ENCODE measurements at places on chromosomes 2 and 18.

DNA sequence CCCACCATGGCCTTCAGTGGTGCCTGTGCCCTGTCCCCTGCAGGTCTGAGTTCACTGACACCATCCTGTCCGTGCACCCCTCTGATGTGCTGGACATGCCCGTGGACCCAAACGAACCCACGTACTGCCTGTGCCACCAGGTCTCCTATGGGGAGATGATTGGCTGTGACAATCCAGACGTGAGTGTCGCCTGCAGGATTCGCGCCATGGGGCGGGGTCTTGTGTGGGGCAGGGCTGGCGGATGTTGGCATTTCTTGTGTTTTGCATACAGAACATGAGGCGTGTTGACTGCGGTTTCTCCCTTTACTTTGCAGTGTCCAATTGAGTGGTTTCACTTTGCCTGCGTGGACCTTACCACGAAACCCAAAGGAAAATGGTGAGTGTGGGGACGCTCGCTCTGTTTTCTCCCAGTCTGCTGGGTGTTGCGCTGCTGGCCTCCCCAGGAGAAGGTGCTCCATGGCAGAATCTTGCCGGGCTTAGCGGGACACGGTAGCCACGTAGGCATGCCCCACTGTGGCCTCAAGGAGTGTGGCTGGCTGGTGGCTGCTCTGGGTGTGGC, 11.5 kb upstream of the D2HGDH start:
- DNase-seq, result no peak

GRCh38 chr2:160989778-160990177, 170.4 kb upstream of the TANK start:
- no peak for DNase-seq

- no peak for DNase-seq
Measured at GRCh38 chr18:35934891-35935290, 37.6 kb upstream of the RMP24 start.

DNA sequence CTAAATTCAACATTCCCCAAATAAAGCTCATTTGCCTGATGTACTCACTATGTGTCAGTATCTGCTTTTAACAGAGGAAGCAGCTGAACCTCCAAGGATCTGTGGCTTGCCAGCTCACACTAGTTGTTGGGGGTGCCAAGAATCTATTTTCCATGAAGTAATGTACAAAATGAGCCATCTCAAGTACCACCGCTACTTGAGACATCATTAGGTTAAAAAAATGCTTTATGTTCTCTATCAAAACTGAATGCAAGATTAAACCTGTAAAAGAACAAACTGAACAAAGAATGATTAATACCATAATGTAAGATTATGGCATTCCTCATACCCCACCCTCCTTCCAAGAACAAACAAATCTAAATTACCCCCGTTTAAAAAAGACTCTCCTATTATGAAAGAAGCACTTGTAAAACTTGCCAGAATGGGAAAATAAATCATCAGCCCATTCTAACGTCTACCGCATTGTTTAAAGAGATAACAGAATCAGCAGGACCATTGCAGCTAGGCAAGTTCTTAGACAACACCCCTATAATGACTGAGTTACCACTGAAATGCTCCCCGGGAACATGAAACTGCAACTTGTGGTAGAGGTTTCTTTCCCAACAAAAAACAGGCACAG, 471.6 kb downstream of the DLGAP1 start:
- peak; percentile 37 for DNase-seq

GRCh38 chr2:237128026-237128703, 42.5 kb downstream of the COPS8 start:
- DNase-seq, result no peak

DNA sequence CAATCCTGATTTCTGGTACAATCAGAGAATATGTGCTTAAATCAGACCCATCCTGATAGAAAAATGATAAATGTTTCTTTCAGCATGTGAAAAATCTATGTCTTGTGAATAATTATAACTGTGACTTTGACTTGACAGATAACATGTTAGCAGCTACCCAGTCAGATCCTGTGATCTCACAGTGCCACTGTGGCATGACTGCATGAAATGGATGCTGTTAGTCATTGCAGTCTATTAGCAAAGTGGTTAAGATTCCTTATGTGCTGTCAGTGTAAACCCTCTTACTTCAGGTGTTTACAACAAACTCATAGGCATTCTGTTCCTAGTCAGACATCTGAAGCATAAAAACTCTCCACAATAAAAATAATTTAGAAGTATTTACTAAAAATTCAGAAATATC, 244.6 kb upstream of the RND3 start:
- DNase-seq, result no peak

DNA sequence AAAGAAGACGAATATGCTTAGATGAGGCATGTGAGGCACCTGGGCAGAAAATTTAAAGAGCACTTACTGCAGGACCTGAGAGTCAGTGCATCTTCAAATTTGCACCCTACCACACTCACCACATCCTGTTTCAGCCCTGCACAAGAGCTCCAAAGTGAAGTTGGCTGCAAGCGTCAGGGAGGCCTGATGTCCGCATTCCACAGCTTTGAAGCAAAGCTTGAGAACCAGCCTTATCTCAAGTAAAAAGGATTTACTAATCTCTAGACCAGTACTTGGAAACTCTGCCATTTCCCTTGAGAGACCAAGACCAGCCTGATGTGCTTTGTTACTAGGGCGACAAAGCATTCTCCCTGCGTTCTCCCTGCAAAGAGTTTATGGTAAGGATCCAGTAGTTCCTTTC, 3.4 kb upstream of the ASNSD1 start:
- no peak for DNase-seq

DNA sequence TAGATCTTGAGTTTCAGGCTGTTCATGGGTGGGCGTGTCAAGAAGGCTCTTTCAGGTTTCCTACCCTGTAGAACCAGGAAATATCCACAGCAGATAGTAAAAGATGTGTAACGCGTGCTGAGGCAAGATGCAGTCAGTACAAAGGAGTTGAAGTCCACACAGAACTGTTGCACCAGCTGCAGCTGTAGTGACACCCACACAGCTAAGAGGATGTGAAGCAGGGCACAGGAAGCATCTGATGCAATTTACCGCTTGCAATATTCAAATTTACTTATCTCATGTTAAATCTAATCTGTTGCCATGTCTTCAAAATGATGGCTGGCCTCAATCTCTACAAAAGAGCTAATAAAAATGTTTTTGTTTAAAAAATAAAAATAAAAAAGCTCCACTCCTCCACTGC, 132.8 kb downstream of the ARHGAP15 start:
- no peak for DNase-seq

DNA sequence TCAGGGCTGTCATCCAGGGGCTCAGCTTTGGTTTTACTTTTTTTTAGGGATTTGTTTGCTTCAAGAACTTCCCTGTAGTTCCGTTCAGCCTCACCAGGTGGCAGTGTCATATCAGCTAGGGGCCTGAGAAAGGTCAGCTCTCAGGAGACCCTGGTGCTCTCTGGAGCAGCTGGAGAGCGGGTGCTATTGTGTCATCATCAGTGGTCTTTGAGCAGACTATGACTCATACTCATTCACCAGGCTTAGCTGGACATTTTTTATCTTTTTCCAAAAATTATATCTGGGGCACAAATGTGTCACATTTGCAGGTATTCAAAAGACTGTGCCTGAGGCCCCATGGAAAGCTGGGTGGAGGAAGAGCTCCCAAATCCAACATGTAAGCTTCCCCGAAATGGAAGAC, 24.4 kb downstream of the ZNF892 start:
- peak; percentile 16 for DNase-seq

- no peak for DNase-seq
Measured at GRCh38 chr2:128685841-128686496, 367.3 kb upstream of the HS6ST1 start.

GRCh38 chr2:43939695-43940256, 56.0 kb downstream of the LRPPRC start:
- DNase-seq, result peak; percentile 9

DNA sequence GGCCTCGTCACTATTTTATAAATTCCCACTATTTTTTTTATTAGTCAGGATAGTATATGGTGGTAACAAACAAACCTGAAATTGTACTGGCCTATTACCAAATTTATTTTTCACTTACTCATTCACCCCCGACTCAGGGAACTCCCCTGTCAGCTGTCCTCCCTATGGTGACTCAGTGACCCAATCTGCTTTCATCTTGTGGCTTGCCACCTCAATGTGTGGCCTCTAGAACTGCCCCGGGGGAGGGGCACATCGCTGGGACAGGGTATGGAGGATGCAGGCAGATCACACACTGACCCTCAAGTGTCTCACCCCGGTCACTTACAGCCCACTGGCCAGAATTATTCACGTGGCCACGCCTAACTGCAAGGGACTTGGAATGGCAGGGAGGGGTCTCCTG, 71.6 kb downstream of the ACTR2 start:
- no peak for DNase-seq

- no peak for DNase-seq
Measured at GRCh38 chr2:240645346-240645745, 20.1 kb downstream of the GPR35 start.

- DNase-seq, result no peak
Measured at GRCh38 chr18:24785019-24785418, 324.6 kb downstream of the HRH4 start.

- DNase-seq, result no peak
Measured at GRCh38 chr2:172925600-172925999, 150.0 kb upstream of the MAP3K20 start.

GRCh38 chr18:47283476-47283875, 32.0 kb upstream of the SKOR2 start:
- DNase-seq, result peak; percentile 14

GRCh38 chr2:205543937-205544702, 138.2 kb upstream of the NRP2 start:
- DNase-seq, result no peak

- DNase-seq, result no peak
Measured at GRCh38 chr2:179240481-179241451, 23.9 kb downstream of the SESTD1 start.

DNA sequence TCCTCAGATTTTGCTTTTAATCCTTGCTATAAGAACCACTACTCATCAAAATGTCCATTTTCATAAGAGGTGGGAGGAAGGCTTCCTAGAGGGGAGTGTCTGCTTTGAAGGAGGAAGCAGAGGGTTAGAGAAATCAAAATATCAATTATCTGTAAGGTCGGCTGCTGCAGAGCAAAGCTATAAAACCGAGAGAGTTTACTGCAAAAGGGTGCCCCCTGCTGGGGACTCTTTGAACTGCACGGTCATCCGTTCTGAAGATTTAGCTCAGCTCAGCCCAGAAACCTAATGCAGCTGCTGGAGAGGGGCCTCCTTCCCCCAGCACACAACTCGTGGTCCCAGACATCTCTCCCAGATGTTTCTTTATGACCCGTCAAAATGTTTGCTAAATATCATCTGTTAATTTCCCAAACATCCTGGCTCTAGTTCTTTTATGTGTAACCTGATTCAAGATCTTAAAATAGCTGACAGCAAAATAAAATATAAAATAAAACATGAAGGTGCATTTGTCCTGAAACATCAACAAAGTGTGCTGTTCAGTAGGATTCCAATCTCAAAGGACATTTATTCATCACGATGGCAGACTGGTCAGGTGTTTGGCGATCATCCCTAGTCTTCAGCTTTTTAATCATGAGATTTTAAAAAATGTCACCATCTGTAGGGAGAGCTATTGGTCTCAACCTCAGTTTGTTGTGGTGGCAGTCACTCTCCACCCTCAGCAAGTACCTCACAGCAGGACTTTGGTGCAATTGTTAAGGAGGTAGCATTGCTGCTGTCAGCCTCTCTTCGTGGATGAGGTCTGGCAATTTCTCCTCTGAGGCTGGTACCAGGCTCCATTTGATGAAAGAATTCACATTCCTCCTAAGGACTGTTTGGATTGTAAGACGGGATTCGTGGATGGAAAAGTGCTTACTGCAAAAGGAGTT, 185.9 kb downstream of the MTX2 start:
- DNase-seq, result peak; percentile 65

DNA sequence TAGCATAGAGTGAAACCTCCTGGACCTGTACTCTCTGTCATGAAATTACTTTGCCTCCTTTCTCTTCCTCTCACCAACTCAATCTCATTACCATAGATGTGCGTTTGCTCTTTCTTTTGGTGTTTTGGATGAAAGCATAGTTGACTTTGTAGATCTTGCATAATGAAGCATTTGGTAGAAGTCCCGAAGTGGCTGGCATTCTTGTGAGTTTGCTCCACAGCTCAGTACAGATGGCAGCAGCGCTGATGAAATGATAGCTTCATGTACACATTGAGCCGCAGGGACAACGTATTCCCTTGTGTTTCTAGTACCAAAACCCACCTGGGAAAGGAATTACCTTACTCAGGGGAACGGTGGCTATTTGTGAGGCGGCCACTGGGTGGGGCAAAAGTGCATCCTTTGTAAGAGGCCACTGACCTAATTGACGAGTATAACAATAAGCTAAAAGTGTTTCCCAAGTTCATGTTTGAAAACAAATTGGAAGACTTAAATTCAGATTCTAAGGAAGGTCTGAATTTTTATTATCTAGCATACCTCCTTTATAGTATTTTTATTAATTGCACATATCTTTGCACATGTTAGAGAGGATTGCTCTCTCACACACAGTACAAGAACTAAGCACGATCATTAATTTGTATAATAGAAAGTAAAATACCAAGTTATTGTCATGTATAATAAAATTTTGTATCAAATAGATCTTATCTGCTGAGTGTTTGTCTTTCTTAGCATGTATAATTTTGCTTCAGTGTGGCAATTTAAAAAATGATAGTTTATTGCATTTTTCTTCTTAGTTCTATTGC, 25.4 kb upstream of the CDH7 start:
- peak; percentile 87 for DNase-seq

GRCh38 chr2:20012282-20013125, at the start of gene MATN3:
MATN3 (minus strand) TSS chr2:20012668; CDS start chr2:20012631, 37 bp downstream.
- no peak for DNase-seq

DNA sequence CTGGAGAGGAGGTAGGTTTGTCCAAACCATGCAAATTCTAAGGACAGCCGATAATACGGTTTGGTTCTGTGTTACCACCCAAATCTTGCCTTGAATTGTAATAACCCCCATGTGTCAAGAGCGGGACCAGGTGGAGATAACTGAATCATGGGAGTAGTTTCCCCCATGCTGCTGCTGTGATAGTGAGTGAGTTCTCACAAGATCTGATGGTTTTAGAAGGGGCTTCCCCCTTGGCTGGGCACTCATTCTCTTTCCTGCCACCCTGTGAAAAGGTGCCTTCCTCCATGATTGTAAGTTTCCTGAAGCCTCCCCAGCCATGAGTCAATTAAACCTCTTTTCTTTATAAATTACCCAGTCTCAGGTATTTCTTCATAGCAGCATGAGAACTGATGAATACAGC, 295.2 kb downstream of the NBAS start:
- DNase-seq, result no peak

DNA sequence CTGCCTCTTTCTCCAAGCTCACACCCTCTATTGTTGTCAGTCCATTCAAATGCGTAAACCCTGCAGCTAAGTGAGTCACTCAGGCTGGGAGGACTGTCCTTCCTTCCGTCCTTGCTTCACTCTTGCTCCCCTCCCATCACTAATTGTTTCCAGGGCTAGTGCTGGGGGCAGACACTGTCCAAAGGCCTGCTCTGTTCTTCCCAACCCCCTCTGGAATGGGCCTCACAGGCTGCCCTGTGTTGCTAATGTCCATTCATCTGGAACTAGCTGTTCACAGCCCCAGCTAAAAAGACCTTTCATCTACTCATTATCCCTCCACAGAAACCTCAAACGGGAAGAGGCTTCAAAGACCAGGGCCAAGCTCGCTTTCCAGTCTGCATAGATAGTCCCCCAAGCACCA, 31.9 kb upstream of the NRP2 start:
- no peak for DNase-seq

All from G401 (cell line).